BE2C (cell line): ENCODE measurements at places on chromosomes 7 and 10.

DNA sequence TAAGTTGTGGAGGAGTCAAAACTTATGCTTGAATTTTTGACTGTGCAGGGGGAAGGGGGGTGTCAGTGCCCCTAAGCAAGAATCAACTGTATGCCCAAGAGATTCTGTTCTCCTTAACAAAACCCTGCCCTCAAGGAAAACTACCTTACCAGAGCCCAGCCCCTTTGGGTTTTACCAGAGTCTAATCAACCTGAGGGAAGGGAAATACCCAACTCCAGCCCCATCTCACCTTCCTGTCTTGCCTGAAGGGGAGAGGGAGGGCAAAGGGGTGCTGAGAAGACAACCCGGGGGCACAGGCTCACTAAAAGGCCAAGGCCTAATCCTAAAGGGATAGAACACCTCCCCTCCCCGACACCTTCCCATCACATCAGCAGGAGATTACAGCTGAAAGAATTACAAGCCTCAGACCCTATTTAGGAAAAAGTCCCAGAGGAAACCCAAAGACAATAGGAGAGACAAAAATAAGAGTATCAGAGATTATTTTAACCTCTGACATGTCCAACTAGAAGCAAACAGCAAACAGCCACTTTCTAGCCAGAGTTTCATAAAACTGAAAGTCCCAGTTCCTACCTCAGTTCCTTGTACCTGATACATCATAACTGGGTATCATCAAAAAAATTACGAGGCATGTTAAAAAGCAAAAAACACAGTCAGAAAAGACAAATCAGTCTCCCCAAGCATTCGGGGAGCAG lies 26.8 kb upstream of the C7orf33 start:
- DNase-seq: no peak

GRCh38 chr10:34766811-34767494 lies 48.1 kb downstream of the PARD3 start:
- no peak for DNase-seq

DNA sequence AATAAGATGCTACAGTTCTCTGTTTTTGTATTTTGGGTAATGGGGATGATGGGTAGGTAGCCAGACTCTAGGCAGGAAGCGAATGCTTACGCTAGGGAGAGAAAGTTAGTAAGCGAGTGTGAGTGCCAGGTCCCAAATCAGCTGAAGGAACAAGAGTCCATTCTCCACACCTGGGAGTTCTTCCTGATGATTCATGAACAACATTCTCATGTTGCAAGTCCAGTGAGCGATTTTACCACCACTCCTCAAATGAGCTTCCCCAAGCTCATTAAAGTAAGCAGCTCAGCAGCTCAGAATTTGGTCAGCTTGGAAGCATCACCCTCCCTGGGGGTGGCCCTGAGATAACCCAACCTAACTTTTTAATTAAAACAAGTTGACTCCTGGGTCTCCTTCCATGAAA lies 27.3 kb downstream of the SH3PXD2A start:
- no peak for DNase-seq

GRCh38 chr10:15166325-15166724 lies 2.2 kb downstream of the NMT2 start:
- no peak for DNase-seq

DNA sequence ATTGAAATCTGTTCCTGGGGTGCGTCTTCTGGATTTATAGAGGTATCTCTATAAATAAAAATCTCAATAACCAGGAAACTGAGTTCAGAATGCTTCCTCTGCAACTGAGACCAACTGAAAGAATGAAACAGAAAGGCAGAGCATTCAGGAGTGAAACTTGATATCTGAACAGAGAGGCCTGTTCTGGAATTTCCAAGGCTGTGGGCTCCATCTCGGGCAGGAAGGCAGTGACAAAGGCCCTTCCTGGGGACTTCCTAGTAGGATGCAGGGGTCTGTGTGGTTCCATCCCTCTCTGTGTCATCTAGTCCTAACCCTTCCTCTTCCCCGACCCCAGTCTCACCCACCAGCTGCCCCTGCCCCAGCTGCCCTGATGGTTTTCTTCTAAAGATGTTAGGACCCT lies 52.0 kb downstream of the JCAD start:
- no peak for DNase-seq

DNA sequence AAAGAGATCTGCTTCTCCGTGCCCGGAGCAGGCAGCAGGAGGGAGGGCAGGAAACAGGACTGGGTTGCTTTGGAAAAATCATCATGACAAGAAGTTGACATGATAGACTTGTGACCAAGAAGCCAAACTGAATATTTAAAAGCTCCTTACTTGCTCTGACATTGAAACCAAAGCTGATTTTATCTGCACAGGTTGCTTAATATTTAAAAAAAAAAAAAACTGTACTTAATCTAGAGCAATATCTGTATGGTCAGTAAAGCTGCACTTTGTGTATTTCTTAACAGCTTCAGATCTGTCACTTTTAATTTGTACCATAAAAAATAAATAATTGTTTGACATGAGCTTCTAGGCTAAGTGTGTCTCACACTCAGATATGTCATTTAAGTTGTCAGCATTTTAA lies 97.9 kb upstream of the YAE1 start:
- DNase-seq: no peak

GRCh38 chr7:37769291-37769690 lies 79.1 kb upstream of the NME8 start:
- no peak for DNase-seq

DNA sequence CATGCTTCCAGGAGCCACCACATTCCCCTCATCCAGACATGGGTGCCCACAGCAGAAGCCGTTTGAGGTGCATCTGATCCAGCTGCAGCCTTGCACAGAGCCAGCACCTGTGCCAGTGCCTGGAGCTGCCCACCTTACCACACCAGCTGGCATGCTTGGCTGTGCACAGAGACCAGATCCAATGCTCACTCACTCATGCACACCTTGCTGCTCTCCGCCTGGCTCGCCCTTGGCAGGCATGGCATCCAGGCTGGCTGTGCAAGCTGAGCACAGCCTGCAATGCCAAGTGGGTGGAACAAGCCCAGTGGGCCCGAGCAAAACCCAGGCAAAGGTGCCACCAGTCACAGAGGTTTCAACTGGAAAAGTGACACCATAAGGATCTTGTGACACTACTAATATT lies 66.9 kb upstream of the SEMA3A start:
- no peak for DNase-seq

GRCh38 chr7:38311329-38311937 lies 38.0 kb upstream of the TARP start:
- DNase-seq: peak; percentile 65
